Natural killer cell (primary cell): ENCODE measurements at places on chromosomes 7 and 10. TPM values are rescaled to one million over a fixed set of nuclear protein-coding genes. Genes with fewer than 3 reads are reported as not detected.
A peak's percentile ranks its signal among the peaks of the same experiment; 100 is the strongest.

Gene LIPM
- total RNA-seq = not detected

Gene PPP1R17
- not detected for total RNA-seq

GRCh38 chr7:158271646-158272045 lies 316.0 kb downstream of the PTPRN2 start:
- DNase-seq = no peak

Gene SLC13A1
- not detected for total RNA-seq

GRCh38 chr7:7764520-7765396 lies 46.4 kb upstream of the RPA3 start:
- no peak for DNase-seq

Gene CCDC172
- total RNA-seq = not detected

DNA sequence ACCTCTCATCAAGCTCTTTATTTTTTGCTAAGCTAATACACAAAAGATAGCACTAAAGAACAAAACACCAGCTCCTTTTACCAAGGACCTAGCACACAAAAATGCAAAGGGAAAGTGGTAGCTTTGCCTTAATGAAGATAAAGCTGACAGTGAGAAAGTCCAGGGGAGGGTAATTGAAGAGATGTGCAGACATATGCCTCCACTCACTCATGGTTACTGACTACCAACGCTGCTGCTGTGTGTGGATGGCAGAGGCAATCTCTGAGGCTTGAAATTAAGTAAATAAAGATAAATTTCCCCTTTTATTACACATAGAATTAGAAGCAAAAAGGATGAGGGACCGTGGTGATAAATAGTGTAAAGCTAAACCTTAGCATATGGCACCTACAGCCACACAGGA lies 87.0 kb downstream of the HGF start:
- no peak for DNase-seq

GRCh38 chr7:119900996-119901672 lies 371.8 kb upstream of the KCND2 start:
- no peak for DNase-seq

Gene SLC26A4
- total RNA-seq = 0.45 TPM

- DNase-seq = no peak
Measured at GRCh38 chr10:98308669-98309365, 40.8 kb upstream of the LOXL4 start.

DNA sequence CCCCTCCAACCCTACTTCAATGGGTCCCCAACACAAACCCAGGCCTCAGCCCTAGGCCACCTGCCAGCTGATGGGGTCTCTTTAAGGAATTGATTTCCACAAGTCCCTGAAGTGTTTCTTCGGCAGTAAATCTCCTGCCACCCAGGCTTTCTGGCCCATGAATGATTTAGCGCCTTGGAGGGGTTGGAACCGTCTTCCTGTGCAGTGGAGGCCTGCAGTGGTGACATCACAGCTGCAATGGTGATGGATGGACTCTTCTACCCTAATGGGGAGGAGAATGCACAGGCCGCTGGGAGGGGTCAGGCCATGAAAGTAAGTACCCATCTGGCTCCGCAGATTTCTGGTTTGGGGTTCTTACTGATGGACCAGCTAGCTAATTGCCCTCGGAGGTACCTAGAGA lies 163.8 kb downstream of the UBE2H start:
- DNase-seq = no peak

DNA sequence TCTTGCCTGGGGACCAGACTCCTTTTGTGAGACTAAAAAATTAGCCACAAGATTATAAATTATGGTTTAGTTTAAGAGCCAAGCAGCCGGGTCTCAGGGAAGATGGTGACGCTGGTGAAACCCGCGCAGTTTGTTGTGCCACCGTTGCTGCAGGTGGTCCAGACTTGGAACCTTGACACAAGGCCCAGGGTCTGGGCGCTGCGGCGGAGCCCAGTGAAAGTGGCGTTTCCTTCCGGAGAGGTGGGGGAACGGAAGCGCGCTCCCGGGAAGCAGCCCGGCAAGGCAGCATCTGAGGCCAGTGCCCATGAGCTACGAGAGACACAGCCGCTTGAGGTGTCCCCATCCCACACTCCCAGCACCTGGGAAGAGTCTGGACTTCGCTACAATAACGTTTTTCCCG lies 131.6 kb downstream of the SKIDA1 start:
- DNase-seq = no peak

- DNase-seq = no peak
Measured at GRCh38 chr7:4607311-4607729, 74.8 kb upstream of the FOXK1 start.

DNA sequence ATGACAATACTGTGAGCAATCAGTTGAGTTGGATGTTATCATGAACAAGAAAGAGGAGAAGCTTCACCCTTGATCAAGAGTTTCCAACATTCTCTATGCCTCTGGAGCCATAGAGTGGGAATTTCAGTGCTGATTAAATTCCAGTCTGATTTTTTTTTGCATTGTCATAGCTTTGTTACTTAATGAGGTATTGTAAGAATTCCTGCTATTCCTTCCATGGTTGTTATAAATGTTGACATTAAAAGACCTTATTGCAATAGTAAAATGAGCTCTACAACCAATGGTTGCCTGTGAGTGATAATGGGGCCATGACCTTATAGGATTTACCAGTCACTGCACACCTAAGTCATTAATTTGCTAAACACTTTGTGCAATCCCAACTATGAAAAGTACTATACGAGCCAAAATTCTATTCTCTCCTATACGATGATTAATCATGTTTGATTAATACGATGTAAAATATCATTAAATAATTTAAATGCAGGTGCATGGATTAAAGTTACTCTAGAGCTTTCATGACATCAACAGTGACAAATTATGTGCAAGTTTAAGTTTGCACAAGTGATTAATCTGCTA lies 353.2 kb upstream of the KLF6 start:
- no peak for DNase-seq

Gene SLC29A3
- 6.6 TPM for total RNA-seq

GRCh38 chr10:114685456-114685855 lies 27.4 kb upstream of the ABLIM1 start:
- no peak for DNase-seq

- no peak for DNase-seq
Measured at GRCh38 chr7:534959-535358, 15.3 kb upstream of the PDGFA start.

Gene PHYHIPL
- not detected for total RNA-seq

- DNase-seq = no peak
Measured at GRCh38 chr7:33495207-33495606, 365.8 kb downstream of the BBS9 start.

GRCh38 chr10:74898201-74898976 lies 72.0 kb downstream of the KAT6B start:
- DNase-seq = peak; percentile 39

Gene UCN3
- total RNA-seq = not detected

DNA sequence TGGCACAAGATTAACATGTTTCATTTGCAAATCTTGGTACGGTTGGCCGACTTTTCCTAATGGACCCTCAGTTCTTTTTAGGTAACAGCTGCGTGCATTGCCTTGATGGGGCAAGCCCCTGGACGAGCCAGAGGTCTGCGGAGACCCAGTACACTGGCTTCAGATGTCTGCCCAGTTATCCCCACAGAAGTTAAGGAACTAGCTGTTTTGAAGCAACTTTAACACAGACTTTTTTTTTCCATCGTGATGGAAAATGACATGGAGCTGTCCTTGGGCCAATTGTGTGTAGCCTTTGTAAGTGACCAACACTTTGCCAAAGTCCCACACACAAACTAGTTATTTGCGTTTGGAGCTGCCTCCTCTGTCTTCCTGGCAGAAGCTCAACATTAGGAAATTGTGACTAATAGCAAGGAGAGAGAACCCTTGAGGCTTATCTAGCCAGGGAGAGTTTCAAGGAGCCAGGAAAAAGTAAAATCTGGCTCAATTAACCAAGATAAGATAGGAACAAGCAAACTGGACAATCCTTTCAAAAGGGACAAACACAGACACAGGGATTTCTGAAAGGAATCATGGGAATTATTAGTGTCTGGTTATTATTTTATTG lies 99.6 kb upstream of the BMPER start:
- DNase-seq = no peak

DNA sequence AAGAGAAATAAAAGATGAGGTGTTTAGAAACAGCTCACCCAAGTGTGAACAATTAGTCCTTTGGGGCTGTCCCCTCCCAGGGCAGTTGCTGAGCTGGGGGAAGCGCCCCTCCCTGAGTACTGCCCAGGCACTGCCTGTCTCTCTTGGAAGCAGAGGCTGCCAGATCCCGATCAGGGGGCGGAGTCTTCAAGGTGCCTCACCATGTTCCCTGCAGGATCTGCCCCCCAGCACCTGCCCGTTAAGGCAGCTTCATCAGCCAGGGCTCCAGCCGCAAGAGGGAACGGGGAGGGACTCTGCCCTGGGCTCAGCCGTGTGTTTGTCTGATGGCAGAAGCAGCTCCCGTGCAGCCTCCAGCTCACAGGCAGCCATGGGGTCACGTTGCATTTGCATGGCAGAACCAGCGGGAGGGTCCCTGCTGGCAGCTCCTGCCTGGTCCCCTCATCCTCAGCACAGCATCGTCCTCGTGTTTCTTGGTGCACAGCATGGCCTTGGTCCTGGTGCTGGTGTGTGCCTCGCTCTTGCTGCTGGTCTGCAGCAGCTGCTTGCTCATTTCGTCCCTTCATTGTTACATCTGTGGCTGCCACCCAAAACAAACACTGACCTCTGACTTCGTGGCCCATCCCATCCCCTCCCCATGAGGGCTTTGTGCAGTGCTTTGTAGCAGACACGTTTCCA lies 10.7 kb upstream of the DPYSL4 start:
- no peak for DNase-seq

Gene GIMAP8
- 6.7 TPM for total RNA-seq

DNA sequence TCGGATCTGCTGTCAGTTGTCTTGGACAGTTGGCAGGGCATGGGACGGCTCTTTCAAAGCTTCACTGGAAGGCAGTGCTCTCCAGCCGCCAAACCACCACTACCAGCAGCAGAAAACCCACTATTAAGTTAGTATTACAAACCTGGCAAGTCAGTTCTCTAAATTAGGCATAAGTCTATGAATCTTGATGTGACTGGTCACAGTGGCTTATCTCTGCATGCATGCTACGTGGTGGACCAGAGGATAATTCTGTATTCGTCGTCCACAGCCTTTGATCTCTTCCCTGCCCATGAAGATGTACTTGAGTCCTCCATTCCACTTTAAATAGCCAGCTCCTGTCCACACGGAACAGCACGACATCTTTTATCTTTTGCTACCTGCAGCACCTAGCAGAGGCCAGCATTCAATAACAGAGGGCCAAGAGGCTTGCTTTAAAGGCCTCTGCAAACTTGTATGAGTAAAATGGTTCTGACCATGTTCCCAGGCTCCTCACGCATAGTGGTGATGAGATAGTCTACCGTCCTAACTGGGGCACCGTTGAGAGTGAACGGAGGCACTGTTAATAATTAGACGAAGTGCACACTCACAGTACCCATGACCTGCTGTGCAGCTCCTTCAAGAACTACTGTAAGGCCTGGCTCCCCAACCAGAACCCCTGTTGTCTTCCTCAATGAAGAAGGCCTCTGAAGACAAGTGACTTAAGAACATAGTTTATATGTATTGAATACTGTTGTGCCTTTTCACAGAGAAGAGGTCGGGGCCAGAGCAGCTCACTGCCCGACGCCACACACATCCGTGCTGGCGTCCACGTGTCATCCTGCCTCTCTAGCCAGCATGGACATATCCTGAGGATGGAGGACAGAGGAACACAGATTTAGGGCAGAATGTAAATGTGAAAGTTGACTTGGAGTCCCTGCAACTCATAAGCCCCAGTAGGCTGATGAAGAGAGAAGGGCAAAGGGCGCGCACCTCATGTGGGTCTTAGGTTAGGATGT lies 1.0 kb downstream of the GPR146 start:
- DNase-seq = no peak

GRCh38 chr7:40057292-40057691 lies 77.1 kb downstream of the MPLKIP start:
- DNase-seq = no peak

Gene FFAR4
- not detected for total RNA-seq

DNA sequence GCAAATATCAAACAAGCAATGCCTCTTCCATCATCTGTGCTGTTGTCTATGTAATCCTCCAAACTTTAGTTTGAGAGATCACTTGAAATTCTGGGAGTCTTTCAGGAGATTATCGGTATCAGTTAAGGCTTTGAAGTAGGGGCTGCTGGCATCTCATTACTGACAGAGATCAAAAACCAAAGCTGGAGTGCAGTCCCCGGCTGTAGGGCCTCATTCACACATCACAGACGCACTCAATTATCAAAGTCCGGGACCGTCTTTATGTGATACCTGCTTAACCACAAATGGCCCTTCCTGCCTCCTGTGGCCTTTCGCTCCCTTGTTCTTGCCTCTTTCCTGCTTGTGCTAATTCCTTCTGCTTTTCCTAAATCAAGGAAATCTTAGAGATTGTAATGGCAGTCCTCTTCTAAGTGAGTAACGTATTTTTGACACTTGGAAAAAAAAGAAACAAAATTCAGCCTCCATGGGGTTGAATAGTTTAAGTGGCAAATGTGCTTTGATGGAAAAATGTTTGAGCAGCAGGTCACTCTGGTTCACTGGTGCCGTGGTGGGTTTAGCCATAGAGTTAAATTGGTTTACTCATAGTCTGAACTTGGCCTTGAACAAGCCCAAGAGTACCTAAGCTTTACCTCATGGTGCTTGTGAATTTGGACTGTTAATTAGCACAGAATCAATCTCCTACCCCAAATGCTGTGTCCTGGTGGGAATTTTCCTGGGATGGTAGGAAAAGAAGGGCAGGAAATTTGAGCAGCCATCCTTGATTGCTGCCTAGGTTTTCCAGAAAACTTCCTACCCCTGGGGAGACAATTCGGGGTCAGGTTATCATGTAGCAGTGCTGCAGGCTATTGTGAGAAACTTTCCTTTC lies 178.9 kb upstream of the LYZL1 start:
- DNase-seq = no peak

DNA sequence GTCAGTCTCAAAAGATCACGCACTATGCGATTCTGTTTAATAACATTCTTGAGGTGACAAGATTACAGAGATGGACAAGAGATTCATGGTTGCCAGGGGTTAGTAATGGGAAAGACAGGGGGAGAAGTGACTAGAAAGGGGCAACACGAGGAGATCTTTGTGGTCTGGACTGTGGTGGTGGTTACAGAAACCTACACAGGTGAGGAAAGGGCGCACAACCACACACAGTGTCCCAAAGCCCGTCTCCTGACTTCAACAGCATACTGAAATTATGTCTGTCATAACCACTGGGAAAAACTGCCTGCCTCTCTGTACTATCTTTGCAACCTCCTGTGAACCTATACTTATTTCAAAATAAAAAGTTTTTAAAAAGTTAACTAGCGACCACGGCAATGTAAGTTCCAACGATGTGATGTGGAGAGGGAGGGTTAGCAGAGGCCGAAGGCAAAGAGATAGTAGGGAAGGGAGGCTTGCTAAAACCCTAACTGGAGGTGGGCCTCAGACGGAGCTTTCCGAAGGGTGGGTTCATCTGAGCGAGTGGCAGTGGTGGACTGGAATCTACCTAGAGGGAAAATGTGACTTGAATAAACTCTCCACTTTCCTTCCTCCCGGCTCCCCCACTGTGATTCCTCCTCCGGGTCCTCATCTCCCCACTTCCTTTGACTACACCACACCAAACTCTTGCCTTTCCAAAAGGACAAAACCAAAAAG lies 43.7 kb downstream of the GNA12 start:
- no peak for DNase-seq
